ENCODE measurements at places on chromosomes 12 and 14.

DNA sequence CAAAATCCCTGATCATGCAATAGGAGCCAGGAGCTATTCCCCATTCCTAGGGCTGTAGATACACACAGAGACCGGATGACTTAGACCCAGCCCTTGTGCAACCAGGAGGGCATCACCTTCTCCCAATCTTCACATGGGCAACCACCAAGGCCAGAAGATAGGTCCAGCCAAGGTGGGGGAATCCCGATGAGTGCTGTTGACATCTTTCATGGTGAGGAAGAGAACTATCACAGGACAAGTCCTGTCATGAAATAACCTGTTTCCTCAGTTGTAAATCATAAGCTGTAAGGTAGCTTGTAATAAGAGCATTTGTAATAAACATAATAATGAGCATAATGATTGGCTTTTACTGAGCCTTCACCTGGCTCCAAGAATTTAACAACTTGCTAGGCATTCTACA, 89.5 kb downstream of the GCH1 start:
- H3K36me3 ChIP-seq, result no peaks in the 10 kb centered on the region
- no peak for DNase-seq
- H3K27ac ChIP-seq, result no peak overlapping the region
- no peak overlapping the region for H3K4me3 ChIP-seq

- H3K27ac ChIP-seq, result peak overlapping the region; percentile 24
- peaks cover 7% of the 10 kb centered on the region for H3K27me3 ChIP-seq
- peaks cover 46% of the 10 kb centered on the region for H3K4me1 ChIP-seq
- peak overlapping the region; percentile 81 for H3K4me3 ChIP-seq
- DNase-seq, result no peak
Measured at GRCh38 chr12:118063576-118064391, 2.8 kb upstream of the WSB2 start.

GRCh38 chr12:108563136-108563803, 874 bp downstream of the ISCU start:
- no peaks in the 10 kb centered on the region for H3K27me3 ChIP-seq
- H3K36me3 ChIP-seq, result peaks cover 45% of the 10 kb centered on the region
- peak overlapping the region; percentile 99 for H3K27ac ChIP-seq
- peaks cover 57% of the 10 kb centered on the region for H3K4me1 ChIP-seq
- peak; percentile 92 for DNase-seq
- H3K4me3 ChIP-seq, result peak overlapping the region; percentile 100

GRCh38 chr14:30355431-30355913, 203.5 kb upstream of the G2E3 start:
- peaks cover 11% of the 10 kb centered on the region for H3K27me3 ChIP-seq
- peak; percentile 37 for DNase-seq
- H3K4me3 ChIP-seq, result no peak overlapping the region
- H3K36me3 ChIP-seq, result peaks cover 2% of the 10 kb centered on the region
- peaks cover 19% of the 10 kb centered on the region for H3K4me1 ChIP-seq

Data from activated CD4-positive, alpha-beta memory T cell treated with anti-CD3 and anti-CD28 coated beads for 36 hours (primary cell).